ENCODE measurements at places on chromosomes 4 and X.

DNA sequence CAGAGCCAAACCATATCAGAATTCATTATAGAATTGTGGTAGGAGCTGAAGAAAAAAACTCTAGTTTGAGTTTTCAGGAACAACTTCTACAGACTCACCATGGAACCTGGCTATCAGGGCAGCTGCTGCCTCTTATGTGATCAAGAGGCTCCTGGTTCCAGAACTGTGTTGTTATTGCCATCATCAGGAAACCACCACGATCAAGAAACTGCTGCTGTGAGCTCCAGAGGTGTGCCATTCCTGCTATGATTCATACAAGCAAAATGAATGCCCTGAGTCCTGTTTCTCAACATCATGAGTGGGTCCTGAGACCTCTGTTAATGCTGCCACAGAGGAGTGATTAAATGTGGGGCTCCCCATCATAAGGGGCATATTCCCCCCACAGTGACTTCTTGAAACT is 43.7 kb downstream of the TASL start:
- DNase-seq: no peak

GRCh38 chrX:28901637-28902036 is 314.4 kb downstream of the IL1RAPL1 start:
- no peak for DNase-seq

GRCh38 chrX:119190091-119190681 is 45.9 kb upstream of the PGRMC1 start:
- no peak for DNase-seq

DNA sequence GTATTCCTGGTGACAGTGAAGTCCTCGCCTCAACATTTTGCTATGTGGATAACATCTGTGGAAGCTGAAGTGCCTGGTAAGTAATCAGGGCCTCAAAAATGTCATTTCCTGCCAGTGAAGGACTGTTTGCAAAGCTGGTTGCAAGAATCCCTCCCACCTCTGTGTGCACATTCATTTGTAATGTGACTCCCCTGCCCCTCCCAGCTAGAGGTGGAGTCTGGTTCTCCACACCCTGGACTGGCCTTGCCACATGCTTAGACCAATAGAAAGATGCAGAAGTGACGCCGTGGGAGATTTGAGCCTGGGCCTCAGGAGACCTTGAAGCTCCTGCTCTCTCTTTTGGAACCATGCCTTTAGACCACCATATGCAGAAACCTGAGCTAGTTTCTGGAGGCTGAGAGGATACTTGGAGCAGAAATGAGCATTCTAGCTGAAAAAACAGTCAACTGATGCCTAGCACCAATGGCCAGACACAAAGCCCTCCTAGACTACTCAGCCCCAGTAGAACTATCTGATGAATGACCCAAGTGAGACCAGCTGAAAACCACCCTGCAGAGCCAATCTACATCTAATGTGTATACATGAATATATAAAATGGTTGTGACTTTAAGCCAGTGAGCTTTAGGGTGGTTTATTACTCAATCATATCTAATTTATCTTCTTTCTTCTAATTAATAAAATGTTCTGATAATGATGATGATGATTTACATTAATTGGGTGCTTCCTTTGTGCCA is 47.8 kb upstream of the CRMP1 start:
- DNase-seq: no peak

DNA sequence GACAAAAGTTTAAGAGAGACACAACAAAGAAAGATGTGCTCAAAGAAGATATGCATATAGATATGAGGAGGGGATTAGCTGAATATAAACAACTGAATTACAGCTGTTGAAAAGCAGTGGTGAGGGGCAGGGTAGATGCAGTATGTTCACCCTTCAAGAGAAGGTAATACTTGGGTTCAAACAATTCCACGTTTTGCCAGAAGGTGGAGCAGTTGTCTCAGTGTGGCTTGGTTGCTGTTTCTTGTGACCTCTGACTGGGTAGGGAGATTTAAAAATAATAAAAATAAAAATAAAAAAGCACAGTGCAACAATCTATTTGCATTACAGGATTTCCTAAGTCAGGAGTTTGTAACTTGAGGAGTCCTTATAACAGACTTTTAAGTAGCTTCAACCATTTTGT is 23.3 kb downstream of the PHOX2B start:
- DNase-seq: no peak

DNA sequence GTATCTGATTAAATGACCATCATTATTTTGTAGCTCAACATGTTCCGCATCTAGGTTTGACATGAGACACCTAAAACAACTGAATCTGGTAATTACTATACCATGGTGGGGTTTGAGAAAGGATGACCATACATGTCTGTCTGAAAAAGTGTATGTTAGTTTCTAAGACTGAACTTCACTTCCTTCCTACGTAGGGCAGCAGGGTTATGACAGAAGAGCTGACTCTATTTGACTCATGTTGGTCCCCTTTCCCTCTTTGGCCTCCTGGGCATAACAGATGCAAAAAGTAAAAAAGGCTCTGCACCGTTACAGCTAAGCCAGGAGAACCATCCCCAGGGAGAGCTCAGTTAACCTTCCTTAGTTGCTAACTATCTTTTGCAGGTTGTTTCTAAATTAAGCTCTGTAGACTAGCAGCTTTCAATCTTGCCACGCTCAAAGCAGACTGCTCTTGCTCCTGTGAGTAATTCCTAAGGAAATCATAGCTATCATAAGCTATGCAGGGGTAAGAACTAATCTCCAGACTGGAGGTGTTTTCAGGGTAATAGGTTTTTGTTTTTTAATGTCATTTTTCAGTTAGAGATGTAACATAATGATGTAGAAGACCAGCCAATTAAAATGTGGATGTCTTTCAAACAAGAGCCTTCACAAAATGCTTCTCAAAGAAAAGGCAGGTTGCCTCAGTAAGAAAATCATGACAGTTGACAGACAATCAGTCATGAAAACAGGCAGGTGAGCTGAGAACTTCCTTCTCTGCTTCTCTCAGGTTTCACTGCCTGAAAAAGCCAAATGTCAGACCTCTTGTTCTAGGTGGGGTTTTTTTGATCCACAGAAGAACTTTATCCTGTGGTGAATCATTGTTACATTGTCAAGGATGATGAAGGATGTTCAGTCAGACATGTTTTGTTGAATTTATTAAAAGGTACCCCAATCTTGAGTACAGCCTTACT is 66.9 kb upstream of the DAPP1 start:
- no peak for DNase-seq

DNA sequence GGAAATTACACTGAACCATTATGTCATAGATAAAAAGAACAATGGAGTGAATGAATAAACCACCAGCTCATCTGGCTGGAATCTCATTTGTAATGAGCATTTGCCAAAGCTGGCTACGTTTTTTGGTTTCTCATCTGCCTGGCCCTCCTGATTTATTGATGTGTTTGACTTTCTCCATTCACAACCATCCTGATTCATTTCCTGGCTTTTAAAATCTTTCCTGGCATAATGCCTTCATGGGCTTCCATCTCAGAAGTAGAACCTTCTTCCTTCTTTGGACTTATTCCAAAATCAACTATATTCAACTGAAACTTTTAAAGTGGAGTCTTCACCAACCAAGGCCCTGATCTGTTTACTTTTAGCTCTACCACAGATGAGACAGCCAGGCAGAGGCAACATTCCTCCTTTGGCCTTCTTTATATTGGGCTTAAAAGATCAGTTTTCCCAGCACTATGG is 36.0 kb upstream of the ARSJ start:
- no peak for DNase-seq

DNA sequence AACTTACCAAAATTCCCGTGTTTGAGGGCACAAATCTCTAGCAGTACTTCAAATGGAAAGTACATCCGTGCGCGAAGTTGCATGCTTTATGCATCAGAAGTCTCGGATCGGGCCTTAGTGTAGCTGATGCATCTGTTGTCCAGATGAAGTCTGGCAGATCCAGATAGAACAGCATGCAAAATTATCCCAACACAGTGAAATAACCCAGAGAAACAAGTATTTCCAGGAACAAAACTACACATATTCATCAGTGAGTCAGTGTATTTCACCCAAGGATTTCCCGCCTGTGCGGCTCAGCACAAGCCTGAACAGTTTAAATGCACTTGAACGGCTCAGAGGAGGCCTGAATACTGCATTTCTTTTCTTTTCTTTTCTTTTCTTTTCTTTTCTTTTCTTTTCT is 27.4 kb upstream of the CLDN24 start:
- DNase-seq: no peak

DNA sequence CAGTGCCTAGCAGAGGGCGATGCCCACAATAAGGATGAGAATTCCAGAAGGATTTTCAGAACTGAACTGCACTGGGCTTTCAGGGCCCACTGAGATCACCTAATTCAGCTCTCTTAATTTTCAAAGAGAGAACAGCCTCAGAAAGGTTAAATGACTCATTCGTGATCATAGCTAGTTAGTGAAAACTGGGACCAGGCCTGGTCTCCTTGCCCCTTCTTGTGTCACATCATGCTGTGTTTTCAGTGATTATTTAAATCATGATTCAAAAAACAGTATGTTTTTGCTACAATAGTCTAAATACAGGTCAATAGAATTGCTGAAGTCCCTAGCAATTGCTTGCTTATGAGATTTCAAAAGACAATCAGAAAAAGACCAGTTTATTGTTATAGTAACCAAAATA is 136.4 kb upstream of the PLAC1 start:
- DNase-seq: no peak

GRCh38 chr4:117447925-117448324 is 362.5 kb upstream of the TRAM1L1 start:
- no peak for DNase-seq

DNA sequence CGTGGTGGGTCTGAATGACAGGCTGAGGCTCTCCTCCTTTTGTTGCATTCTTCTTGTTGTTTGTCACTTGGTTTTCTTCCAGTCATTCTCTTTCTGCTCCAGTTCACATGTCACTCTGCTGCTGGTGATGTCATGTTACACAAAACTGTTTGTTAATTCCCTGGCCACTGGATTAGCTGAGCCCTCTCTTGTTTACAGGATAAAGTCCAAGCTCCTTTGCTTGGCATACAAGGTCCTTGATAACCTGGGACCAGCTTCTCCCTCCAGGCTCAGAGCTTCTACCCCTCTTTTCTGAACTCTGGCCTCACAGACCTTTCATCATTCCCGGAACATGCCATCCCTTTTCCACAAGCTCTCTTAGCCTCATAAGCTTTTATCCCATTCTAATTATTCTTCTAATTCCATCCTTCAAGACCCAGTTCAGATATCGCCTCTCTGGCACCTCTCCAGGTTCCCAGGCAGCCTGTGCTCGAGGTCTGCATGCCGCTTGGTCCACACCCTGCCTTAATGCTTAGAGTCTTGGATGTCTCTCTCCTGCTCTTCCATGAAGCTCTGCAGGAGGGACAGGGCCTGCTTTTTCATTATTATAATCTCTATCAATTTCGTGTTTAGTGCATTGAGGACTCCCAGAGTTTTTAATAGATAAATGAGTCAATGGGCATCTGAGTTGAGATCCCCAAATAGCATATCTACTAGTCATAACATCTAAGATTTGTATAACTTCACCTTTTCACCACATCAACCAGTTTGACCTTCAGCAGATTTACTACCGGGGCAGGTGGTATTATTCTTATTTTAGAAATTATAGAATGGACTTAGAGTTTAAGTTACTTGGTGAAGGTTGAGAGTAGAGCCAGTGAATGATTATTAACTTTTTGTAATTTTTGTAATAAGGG is 98.7 kb downstream of the TMEM131L start:
- no peak for DNase-seq

- no peak for DNase-seq
Observed at GRCh38 chr4:113678641-113679040, 82.9 kb downstream of the CAMK2D start.

DNA sequence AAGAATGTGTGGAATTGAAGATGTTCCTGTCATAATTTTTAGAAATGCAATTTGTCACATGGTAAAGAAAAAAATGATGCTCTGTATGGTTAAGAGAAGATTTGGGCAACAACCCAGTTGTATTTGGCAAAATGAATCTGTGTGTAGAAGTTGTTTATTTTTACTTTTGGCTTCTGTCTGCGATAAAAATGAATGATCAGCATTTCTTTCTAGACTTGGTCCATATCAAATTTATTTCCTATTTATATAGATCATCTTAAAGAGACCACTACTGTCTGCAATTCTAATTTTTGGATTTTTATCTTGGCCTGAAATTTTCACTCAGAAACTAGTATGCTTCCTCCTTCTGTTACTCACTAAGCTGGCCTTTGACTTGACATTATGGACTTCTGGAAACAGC is 396.9 kb downstream of the FAM47A start:
- DNase-seq: no peak

- no peak for DNase-seq
Observed at GRCh38 chr4:118398226-118399090, 45.7 kb upstream of the PRSS12 start.

DNA sequence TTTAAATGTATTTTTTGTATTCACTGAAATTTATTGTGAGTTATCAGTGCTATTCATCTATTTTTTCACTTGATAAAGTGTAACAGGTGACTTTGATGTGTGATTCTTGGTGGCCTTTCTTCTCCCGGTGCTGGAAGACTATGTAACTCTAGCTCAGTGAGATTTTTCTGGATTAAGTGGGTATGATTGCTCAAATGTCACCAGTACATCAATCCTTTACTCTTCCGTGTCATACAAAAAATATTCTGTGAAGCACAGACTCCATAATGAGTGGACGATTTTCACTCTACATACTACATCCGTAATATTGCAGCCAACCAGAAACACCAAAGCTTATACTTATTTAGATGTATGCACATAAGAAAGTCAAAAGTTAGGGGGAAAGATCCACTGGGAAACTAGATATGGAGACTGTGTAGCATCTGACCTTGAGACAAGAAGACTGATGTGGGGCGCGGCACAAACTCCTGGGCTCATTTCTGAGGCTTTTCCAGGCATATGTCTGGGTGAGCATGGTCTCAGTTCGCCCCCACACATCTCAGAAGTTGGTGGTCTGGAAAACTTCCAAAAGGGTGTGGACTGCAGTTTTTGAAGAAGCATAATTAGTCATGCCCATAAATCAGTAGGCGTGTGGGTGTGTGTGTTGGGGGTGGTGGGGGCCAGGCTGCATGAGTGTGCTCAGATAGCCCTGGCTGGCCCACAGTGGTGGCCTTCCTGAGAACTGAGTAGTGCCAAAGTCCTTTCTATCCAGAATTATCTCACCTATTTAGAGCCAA is 53.9 kb upstream of the TENM3 start:
- DNase-seq: no peak

- no peak for DNase-seq
Observed at GRCh38 chrX:31060016-31060415, 11.8 kb downstream of the FTHL17 start.

All from GM12892 (cell line).